ENCODE measurements at places on chromosomes 1 and 21.

- no peak for DNase-seq
These were observed 32.5 kb downstream of the MACF1 start for GRCh38 chr1:39236971-39237370.

DNA sequence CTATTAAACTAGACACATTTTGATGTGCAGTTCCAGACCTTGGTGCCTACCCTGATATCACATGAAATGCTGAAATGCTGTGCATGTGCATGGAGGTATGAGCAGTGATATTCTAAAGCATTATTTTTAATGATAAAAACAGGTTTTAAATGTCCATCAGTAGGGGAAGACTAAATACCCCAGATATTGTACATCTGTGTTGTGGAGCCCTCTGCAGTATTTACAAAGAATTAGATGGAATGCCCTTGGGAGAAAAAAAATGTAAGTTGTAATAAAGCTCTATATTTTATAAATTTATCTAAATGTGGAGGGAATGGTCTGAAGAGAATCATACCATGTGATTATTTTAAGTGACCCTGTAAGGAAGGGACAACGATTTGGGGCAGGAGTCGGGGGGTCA, 39.1 kb upstream of the IGSF5 start:
- DNase-seq: no peak

GRCh38 chr1:4210043-4210442, 310.0 kb upstream of the C1orf174 start:
- no peak for DNase-seq

DNA sequence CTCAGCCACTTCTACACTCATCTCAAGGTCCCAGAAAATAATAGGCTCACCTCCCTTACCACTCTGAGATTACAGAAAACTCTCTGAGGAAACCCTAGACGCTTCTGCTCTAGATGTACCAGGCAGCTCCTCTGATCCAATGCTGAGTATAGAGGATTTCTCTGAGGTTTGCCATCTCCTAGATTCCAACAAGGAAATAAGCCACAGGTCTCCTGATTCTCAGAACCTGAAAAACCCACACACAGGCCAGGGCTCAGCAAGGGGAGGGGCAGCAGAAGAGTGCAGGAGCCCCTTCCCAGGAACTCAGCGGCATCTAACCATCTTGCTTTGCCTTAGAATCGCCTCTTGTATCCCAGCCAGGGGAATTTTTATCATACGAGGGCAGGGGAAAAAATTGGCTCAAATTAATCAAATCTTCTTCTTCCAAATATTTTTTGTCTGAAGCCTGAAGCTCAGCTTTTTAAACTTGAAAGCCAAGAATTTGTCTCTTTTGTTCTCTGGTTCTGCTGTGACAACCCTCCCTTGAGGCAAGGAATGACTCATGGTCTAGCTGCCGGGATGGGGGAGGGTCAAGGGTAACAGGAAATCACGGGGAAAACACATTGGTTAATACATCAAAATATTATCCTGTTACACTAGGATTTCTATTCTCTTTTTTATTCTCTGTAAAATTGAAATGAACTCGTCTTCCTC, 30.8 kb downstream of the GORAB start:
- DNase-seq: peak; percentile 80

- no peak for DNase-seq
These were observed 87.1 kb downstream of the ENAH start for GRCh38 chr1:225565847-225566246.

- no peak for DNase-seq
These were observed 5.0 kb upstream of the DUSP23 start for GRCh38 chr1:159775716-159776115.
